Skin of body (tissue), 3 donors: ENCODE measurements at places on chromosomes 4 and X. TPM values are rescaled to one million over a fixed set of nuclear protein-coding genes. Genes with fewer than 3 reads are reported as not detected.

Gene NDP
- 3.6 TPM for total RNA-seq

Gene HGFAC
- 0.20 TPM for total RNA-seq

Gene RADX
- total RNA-seq, result 2.8 TPM

- no peak for DNase-seq
Observed at GRCh38 chr4:60737858-60738257, 462.3 kb upstream of the ADGRL3 start.

Gene NPNT
- total RNA-seq, result 30.7 TPM

DNA sequence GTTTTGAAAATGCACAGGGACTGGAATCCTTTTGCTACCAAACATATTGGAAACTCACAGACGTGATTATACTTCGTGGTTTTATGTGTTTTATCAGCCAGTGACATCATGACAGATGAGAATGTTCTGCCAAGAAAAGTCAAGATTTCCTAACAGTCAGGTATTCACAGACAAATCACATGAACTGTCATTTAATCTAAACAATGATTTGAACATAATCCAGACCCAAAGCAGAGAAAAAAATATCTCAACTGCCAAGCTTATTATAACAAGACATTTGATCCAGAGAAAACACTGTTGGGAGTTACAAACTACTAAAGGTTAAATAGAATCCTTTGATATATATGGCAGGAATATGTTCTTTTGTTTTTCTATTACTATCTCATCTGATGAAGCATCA is 635.9 kb upstream of the FRG1 start:
- peak; percentile 62 for DNase-seq

DNA sequence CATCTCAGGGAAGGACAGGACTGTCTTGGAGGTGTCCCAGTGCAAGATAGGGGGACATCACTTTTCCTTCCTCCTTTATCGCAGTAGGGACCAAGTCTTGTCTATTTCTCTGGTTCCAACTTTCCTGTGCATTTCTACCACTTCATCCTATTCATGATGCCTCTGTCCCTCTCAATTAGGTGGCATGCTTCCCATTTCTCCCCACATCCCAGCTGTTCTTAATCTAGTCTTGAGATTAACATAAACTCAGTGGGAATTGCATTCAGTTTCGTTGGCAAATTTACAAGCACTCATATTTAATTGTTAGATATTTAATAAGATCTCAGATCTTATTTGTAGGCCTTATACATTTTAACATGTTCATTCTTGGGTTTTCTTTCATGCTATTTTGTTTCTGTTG is 15.7 kb upstream of the ODAM start:
- peak; percentile 7 for DNase-seq

Gene GPR50
- total RNA-seq, result not detected

DNA sequence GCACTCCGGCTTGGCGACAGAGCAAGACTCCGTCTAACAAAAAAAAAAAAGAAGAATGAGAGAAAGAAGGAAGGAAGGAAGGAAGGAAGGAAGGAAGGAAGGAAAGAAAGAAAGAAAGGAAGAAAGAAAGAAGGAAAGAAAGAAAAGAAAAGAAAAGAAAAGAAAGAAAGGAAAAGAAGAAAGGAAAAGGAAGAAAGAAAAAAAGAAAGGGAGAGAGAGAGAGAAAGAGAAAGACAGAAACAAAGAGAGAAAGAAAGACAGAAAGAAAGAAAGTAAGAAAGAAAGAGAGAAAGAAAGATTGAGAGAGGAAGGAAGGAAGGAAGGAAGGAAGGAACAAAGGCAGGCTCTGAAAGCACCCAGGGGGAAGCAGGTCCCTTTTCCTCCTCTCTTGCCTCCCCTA is 336.6 kb upstream of the GATB start:
- DNase-seq, result no peak

GRCh38 chr4:127988638-127989037 is 23.4 kb downstream of the ABHD18 start:
- DNase-seq, result no peak

DNA sequence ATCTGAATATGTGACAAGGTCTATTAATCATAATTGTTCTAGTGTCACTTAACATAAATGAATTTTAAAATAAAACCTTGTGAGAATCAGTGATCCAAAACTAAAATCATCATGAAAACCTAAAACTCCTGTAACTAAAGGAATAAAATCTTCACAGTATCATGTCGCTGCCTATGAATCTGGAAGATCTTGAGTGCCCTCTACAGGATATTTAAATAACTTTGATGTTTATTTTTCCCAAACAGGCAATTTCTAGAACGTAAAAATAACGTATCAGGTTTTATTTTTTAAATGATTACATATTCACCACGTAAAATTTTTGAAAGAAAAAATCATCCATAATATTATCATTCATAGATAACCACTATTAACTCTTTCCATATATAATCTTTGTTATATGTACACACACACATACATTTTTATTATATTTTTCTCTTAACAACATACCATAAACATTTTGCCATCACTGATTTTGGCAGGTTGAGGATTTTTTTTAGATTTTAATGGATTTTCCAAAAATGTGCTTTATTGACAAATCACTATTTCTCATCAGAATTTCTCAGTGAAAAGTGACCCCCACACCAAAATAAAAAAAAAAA is 79.6 kb downstream of the COMMD8 start:
- DNase-seq, result peak; percentile 19

DNA sequence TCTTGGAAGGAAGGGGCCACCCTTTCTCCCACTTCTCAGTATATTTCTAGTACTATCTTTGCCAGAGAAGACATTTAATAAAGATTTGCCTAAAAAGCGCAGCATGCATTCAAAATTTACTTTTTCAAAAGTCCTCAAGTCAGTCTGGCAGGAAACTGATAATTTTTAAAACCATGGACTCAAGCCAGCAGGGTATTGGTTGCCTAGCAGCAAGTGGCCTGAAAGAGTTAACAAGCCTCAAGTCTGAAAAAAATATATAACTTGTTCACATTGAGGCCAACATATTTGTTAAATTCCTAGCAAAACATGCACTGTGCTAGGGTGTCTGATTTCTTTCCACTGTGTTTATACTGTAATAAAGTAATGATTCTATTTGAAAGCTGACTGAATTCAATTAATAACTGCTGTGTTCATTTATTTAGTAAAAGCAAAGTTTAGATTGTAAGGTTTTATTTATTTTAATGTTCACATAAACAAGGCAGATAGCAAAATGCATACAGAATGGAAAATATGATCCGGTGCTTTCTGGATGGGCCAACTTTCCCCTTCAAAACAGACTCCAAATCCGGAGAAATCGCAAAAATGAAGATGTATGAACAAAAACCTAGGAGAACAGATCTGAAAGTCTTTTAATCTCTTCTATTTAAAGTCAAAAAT is 218.5 kb upstream of the FGF13 start:
- DNase-seq, result peak; percentile 48

GRCh38 chr4:179399054-179399782 is 1957.0 kb upstream of the AGA start:
- DNase-seq, result no peak

Gene NAP1L3
- 8.5 TPM for total RNA-seq

DNA sequence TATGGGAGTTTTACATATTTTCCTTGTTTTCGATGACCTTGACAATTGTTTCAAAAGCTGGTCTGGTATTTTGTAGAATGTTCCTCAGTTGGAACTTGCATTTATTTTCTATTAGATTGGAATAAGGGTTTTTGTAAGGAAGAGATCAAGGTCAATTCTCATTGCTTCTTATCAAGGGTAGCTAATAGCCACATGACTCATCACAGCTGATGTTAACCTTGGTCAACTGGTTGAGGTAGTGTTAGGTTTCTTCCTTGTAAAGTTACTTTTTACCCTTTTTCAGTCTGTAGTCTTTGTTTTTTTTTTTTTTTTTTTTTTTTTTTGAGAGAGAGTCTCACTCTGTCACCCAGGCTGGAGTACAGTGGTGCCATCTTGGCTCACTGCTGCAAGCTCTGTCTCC is 257.2 kb downstream of the SNCA start:
- DNase-seq, result no peak

Gene AGA
- 17.2 TPM for total RNA-seq

GRCh38 chr4:3835527-3836405 is 69.6 kb downstream of the ADRA2C start:
- no peak for DNase-seq

Gene ASB12
- 2.6 TPM for total RNA-seq

Gene CCDC110
- 1.4 TPM for total RNA-seq

GRCh38 chrX:101484135-101484534 is 1.1 kb upstream of the ARMCX4 start:
- no peak for DNase-seq

DNA sequence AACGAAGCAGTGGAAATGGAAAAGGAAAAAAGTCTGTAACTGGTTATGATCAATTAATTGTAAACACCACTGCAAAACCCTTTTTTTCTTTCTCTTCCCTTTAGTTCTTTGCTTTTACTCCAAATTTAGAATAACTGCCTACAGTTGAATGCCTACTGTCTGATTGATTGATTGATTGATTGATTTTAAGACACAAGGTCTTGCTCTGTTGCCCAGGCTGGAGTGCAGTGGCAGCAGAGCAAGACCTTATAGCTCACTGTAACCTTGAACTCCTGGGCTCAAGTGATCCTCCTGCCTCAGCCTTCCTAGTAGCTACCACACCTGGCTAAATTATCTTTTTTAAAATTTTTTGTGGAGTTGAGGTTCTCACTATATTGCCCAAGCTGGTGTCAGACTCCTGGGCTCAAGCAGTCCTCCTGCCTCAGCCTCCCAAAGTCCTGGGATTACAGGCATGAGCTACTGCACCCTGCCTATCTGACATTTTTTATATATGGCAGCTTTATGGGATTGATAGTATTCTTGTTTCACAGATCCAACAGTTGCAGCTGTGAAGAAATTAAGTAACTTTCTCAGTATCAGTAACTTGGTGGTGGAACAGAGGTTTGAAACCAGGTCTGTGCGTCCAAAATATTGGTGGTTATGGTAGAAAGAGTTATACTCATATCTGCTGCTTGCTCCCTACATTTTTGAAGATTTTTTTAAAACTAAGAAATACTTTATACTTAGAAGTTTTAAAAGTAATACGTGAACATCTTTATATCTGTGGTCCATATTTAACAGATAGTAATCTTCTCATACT is 12.4 kb downstream of the UBE2K start:
- no peak for DNase-seq

- no peak for DNase-seq
Observed at GRCh38 chr4:54100595-54101189, 729 bp downstream of the GSX2 start.

Gene INTU
- 20.2 TPM for total RNA-seq

DNA sequence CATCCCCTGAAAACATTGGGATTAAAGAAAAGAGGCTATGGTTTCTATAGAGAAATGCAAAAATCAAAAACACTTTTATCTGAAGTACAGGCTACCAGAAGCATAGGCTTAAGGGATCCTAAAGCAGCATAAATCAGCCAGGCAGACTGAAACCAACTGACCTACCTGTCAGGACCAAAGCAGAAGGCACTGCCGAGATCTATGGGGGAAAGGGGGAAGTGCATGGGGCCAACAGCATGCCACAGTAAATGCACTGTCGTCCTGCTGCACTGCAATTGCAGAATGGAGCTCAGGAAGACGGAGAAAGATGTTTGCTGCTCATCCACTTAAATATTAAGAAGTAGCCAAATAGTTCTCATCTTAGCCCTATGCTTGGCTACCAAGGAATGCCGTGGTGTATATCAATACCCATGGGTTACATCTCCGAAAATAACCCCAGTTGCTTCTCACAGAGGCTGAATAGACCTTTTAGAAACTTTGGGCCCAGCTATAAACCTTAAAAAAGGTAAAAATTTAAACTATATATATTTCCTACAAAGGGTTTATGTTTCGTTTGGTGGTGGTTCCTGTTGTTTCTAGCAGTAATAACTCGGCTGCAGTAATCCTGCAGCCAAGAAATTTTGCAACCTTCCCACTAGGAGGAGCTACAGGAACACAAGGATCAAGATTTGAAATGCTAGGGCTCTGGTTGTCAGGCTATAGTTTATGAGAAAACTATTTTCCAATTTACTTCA is 312.2 kb upstream of the DIAPH2 start:
- DNase-seq, result peak; percentile 40

GRCh38 chr4:174626342-174627008 is 104.2 kb upstream of the HPGD start:
- DNase-seq, result no peak

- peak; percentile 58 for DNase-seq
Observed at GRCh38 chrX:47366041-47366722, 4.2 kb upstream of the ZNF157 start.

Gene ADH6
- total RNA-seq, result 2.1 TPM

DNA sequence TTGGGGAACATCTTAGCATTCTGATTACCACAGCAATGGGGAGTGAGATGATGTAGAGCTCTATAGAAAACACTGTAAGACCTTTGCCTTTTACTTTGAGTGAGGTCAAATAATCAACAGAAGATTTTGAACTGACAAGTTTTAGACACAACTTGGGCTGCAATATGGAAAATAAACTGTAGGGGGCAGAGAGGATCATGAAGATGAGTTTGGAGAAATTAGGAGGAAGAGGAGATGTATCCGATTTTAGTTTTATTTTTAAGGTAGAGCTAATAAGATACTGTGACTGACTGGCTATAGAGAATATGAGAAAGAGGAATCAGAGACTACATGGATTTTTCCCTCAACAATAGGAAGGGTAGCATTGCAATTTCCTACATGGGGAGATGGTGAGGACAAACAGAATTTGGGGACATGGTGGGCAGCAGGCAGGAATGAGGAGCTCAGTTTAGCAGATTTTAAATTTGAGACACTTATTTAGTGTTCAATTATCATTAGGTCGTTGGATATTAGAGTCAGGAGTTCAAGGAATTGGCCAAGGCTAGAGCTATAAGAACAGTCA is 563.1 kb downstream of the INPP4B start:
- no peak for DNase-seq

Gene S100P
- 26.0 TPM for total RNA-seq

Gene PRRG1
- total RNA-seq, result 8.2 TPM

GRCh38 chr4:98482847-98483806 is 175.3 kb downstream of the TSPAN5 start:
- DNase-seq, result no peak

DNA sequence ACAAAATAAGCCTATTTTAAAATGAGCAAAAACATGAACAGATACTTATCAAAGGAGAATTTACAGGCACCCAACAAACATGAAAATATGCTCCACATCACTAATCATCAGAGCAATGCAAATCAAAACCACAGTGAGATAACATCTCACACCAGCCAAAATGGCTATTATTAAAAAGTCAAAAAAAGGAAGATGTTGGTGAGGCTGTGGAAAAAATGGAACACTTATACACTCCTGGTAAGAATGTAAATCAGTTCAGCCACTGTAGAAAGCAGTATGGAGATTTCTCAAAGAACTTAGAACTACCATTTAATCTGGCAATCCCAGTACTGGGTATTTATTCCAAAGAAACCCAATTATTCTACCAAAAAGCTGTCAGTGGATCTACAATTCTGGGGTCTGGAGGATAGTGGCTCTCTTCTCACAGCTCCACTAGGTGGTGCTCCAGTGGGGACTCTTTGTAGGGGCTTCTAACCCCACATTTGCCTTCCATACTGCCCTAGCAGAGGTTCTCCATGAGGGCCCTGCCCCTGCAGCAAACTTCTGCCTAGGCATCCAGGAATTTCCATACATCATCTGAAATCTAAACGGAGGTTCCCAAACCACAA is 9.1 kb upstream of the ZNF732 start:
- DNase-seq, result no peak

Gene FGFBP1
- 17.6 TPM for total RNA-seq

Gene PWWP3B
- total RNA-seq, result 5.7 TPM

Gene GPRASP1
- 12.4 TPM for total RNA-seq

- DNase-seq, result no peak
Observed at GRCh38 chrX:45145492-45146215, 55.0 kb downstream of the DIPK2B start.

Gene SPANXD
- not detected for total RNA-seq

GRCh38 chrX:69158166-69158980 is 6.9 kb downstream of the PJA1 start:
- peak; percentile 1 for DNase-seq
